ENCODE measurements at places on chromosomes 13 and 19.

- DNase-seq = no peak
Measured at GRCh38 chr19:32255536-32256295, 89.7 kb upstream of the ZNF507 start.

- no peak for DNase-seq
Measured at GRCh38 chr19:29029268-29029958, 183.5 kb downstream of the UQCRFS1 start.

DNA sequence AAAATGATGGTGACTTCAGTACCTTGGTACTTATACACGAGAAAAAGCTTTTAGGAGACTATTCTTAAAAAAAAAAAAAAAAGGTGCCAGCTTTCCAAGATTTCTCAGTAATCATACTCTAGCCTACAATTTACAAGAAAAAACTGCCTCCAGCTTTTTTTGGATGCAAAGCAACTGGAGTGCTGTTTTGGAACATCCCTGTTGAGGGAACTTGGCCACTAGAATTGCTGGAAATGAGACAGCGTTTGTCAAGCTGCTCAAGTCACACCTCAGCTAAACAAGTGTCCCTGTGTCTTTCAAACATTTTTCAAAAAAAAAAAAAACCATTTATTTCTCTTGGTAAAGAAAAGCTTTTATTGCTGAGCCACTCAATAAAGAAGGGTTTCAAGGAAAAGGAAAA lies 413.1 kb upstream of the ARGLU1 start:
- DNase-seq = no peak

DNA sequence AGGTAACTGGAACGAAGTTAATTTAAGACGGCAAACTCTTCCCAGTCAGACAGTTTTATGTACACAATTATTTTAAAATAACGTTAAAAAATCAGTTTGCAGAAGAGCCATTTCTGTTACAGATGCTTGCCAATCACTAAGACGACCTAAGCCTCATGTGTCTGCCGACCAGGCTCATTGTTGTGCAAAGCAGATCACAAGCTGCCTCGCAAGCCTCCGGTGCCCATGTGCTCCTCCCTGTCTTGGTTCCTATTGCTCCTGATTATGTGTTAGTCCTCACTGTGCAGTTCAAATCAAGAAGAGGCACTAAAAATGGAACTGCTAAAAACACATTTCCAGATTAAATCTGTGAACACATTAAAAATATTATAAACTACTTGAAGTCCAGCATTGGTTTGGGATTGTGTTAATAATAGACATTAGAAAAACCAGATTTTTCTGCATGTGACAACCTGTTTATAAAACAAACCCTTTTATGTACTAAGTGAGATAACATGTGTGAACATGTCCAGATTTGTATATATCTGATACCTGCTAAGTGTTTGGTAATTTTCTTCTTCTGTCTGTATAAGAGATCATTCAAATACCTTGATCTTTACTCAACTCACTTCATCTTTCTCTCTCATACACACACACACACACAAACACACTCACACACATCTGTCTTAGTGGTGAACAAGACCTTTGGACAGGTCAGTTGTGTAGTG lies 81.9 kb upstream of the SLC15A1 start:
- DNase-seq = no peak

GRCh38 chr13:47546391-47547225 lies 454.5 kb downstream of the SUCLA2 start:
- no peak for DNase-seq
